Pulmonary artery endothelial cell (primary cell): ENCODE measurements at places on chromosomes 12 and 14. TPM values are rescaled to one million over a fixed set of nuclear protein-coding genes. Genes with fewer than 3 reads are reported as not detected.

Gene GALNT8
- 0.40 and 2.7 TPM in 2 replicates for total RNA-seq

Gene COX8C
- total RNA-seq, result not detected in 2 replicates

Gene SERPINA10
- total RNA-seq, result not detected in 2 replicates

Gene LRIG3
- total RNA-seq, result 69.8 and 94.0 TPM in 2 replicates

Gene ACSS3
- total RNA-seq, result 0.07 TPM in 1 of 2 replicates, not detected in the other

Gene OR4K15
- not detected in 2 replicates for total RNA-seq

Gene CMKLR1
- 0.13 TPM in 1 of 2 replicates, not detected in the other for total RNA-seq

Gene SIX6
- not detected in 2 replicates for total RNA-seq

DNA sequence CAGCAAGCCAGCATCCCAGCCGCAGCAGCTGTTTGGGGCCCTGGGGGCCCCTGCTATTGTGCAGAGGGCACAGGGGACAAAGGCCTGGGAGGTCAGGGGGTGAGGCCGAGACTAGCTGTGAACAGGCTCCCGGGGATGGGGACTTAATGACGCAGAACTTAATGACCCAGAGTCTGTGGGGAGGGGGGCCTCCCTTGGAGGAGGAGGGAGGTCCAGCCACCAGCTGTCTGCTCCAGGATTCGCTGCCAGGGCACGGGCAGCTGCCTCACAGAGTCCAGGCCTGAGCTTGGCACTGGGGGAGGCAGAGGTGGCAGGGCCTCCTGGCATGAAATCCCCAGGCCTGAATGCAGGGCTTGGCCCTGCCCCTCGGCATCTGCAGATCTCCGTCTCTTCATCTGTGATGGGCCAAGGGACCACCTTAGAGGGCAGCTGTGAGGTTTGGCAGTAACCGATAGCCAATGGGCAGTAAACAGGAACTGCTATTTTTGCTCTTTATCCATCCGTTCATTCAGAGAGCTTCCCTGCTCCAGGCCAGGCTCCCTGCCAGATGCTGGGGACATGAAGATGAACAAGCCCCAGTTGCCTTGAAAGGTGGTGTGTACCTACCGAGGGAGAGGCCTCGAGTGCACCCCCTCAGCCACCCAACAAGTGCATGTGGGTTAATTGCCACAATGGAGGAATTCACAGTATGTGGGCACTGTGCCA, 6.7 kb downstream of the FAM222A start:
- no peak for DNase-seq

DNA sequence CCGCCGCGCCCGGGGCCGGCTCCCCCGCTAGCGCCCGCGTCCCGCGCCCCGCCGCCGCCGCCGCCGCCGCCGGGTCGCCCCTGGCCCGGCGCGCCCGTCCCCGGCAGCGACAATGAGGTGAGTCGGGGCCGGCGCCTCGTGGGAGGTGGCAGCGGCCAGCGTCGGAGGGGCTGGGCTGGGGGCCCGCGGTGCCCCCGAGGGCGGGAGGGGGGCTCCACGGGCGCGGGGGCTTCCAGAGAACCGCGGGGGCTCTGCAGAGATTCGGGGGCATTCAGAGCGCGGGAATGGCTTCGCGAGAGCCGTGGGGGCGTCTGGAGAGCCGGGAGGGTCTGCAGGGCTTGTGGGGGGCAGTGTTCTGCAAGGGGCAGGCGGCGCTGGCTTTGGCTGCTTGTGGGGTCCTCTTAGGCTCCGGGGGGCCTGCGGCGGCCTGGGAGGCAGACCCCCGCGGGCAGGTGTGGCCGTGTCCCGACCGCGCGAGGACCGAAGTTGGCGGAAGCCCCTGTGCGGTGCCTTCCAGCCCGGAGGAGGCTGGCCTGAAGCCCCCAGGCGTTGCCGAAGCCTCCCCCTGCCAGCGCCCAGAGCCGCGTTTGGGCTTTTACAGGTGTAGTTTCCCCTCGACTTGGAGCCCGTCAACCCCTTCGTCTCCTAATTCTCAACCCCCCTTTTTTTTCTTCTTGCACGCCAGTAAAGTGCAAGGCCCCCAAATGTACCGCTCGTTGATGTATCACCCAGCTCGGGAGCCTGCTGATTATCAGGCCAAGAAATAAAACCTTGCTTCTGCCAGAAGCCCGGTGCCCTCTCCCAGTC, 93.1 kb upstream of the EVL start:
- no peak for DNase-seq

- no peak for DNase-seq
These were observed 55.4 kb downstream of the GRIP1 start for GRCh38 chr12:66623455-66623854.

DNA sequence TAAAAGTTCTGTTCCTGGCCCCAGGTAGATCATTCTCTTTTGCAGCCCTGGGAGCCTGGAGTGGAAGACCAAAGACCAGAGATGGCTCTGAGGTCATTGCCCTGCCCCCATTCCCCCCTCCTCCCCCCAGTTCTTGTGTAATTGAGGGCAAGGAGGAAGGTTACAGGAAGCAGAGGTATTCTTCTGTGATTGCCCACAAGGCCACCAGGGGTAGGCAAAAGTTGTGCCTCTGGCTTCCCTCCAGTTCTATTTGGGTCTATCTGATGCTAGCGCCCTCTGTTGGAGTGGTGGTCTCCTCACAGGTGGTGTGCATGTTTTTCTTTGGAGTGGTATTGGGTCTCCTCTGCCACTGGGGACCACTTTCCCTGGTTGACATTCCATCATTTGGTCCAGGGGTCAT, 41.2 kb upstream of the CRY1 start:
- DNase-seq, result no peak

DNA sequence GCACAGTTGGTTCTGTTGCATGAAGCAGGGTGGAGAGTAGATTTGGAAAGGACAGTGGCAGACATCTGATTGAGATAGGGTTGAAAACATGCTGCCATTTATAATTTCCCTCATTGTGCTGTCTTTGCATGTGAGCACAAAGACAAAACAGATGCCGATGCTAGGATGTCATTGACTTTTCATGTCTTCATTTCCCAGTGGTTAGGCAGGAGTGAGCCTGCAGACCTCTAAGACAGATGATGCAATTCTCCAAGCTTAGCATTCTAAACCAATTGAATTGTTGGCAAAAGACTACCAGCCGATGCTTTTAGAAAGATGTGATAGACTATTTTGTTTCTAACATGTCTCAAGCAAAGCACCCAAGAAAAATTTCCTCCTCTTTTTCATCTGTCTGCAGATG, 37.1 kb upstream of the PELI2 start:
- no peak for DNase-seq

DNA sequence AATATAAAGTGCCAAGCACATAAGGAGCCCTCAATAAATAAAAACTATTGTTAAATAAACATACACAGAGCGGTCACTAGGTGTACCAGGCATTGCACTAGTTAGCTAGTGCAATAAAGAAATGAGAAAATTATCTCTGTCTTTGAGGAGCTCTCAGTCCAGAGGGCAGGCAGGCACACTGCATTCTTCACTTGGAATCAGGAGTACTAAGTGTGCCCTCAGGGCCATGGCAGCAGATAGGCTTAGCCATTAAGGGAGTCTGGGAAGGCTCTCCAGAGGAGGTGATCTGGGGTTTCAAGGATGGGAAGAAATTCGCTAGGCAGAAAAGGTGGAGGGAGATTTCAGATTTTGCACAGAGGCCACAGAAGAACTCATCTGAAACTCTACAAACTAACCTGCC, 9.1 kb downstream of the ABCD4 start:
- no peak for DNase-seq

- DNase-seq, result no peak
These were observed 20.0 kb upstream of the FICD start for GRCh38 chr12:108495054-108495453.

GRCh38 chr14:49050822-49051221, 535.4 kb downstream of the RPS29 start:
- no peak for DNase-seq

GRCh38 chr12:7374423-7375144, 69.4 kb downstream of the CD163L1 start:
- DNase-seq, result no peak

- no peak for DNase-seq
These were observed 78.5 kb upstream of the PKP2 start for GRCh38 chr12:32975122-32975521.

DNA sequence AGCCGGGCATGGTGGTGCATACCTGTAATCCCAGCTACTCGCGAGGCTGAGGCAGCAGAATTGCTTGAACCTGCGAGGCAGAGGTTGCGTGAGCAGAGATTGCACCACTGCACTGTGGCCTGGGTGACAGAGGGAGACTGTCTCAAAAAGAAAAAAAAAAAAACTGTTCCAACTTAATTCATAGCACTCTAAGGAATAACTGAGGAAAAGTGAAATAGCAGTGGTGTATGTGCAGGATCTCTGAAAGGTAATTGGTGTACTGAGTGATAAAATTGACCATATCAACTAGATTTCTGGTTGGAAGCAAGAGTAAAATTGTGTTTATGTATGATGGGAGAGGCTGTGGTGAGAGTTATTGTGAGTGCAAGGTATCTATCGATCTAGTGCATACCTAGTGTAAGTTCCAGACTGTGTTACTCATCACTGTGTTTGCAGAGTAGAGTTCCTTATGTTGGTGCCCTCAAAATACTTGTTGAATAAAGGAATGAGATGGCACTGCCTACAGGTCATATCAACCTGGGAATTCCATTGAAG, 6.3 kb downstream of the CAND1 start:
- no peak for DNase-seq

DNA sequence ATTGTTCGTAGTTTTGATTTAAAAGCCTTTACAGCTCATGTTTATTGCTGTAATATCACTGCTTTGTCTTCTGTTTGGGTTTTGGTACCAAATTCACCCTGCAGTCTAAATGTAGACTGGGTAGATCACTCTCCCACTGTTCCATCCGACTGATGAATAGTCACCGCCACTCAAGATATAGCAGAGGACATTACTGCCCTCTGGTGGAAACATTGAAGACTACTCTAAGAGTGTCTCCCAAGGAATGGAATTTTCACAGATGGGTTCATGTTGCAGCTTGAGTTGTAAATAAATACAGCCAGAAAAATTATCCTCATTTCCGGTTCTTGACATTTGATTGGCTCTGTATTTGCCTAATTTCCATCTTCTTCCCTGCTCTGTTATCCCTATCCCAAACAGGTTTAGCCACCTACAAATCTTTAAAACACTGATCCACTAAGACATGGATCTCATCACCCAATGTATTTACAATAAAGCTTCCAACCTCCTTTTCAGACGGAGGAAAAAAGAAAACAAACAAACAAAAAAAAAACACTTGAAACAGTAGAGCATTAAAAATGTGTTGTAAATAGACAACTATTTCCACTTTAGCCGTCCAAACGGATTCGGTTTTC, 198.3 kb upstream of the CPNE8 start:
- peak; percentile 17 for DNase-seq

- DNase-seq, result peak; percentile 27
These were observed 48.8 kb upstream of the SLCO1C1 start for GRCh38 chr12:20646239-20646827.

DNA sequence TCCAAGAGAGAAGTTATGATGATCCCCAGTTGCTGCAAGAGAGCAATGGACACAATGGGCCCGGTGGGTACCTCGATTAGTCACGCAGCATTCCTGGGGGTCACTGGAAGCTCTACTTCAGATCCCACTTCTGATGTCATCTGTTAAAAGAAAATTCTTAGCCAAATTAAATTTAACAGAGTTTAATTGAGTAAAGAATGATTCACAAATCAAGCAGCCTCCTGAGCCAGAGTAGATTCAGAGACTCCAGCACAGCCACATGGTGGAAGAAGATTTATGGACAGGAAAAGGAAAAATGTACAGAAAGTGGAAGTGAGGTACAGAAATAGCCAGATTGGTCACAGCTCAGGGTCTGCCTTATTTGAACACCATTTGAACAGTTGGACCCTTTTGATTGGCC, 107.5 kb downstream of the SPTSSA start:
- DNase-seq, result no peak

DNA sequence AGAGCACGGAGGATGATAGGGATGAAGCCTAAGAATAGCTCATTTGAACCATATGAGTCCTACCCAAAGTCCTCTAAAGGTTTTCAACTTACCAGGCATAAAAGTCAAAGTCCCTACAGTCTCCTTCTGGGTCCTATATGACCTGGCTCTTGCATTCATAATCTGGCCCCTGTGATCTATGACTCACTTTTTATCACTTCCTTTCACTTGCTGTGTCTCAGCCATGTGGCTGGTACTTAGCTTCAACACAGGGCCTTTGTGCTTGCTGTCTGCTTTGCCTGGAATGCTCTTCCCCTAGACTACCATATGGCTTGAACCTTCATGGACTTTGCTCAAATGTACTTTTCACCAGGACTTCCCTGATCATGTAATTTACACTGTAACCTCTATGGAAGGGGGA, 137.6 kb upstream of the TMTC1 start:
- peak; percentile 50 for DNase-seq

- no peak for DNase-seq
These were observed 593 bp upstream of the PA2G4 start for GRCh38 chr12:56103823-56104108.

DNA sequence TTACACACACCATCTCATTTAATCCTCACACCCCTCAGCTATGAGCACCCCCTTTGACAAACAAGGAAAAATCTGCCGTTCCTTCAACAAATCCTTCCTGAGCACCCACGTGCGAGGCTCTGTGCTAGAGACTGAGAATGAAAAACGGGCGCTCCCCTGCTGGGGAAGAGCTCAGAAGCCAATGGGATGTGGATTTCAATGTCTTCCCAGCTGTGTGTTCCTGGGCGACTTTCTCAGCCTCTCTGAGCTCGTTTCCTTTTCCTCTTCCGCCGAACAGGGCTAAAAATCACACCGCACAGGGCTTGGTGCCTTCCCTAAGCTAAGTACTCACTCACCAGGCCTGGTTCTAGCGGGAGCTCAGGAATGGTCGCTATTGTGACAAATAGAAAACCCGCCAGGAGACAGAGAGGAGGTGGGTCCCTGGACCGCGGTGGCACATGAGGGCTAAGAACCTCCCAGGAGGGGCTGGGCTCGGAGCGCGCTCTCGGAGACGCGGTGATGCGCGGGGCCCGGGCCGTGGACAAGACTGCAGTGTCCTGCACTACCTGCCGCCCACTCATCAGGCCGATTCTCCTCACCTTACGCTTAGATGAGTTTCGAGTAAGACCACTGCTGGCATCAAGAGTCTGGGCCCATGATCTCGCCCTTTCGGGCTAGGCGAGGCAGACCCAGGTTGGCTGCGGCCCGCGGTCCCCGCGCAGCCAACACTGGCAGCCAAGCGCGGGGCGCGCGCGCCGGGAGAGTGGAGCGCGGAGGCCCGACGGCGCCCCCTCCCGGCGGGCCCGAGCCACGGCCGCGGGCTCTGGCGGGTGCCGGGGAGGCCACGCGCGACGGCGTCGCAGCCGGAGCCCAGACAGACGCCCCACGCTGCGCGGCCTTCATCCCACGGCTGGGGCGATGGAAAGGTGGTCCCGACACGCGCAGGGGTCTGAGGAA, 17.0 kb downstream of the ZDHHC22 start:
- DNase-seq, result no peak

DNA sequence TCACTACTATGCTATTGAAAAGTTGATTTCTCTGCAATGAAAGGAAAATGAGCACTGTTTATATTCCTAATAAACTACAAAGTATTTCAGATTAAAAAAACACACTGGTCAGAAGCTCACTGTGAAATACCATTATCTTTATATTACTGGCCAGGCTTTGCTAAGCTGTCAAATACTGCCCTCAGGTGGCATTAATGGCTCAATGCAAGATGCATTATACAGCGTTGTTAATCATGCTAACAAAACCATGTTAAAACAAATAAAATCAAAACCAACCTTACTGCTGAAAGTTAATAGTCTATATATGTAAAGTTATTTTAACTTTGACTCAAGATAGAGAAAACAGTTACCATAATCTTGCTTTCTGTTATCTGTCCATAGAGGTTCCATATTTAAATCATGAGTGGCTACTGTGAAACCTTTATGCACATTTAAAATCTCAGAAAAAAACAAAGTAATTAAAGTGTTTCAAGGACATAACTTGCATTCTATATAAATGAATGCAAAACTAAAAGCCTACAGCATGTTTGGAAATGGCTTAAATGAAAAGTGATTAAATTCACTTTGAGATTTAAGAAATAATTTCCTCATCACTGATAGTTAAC, 121.7 kb downstream of the RALGAPA1 start:
- DNase-seq, result peak; percentile 17

GRCh38 chr12:92176646-92177045, 31.0 kb upstream of the BTG1 start:
- DNase-seq, result no peak
